ENCODE measurements at places on chromosomes 4 and X.
A peak's percentile ranks its signal among the peaks of the same experiment; 100 is the strongest.

GRCh38 chr4:127174616-127175015, 458.1 kb upstream of the INTU start:
- no peak overlapping the region for H3K27ac ChIP-seq
- H3K36me3 ChIP-seq, result no peaks in the 10 kb centered on the region

DNA sequence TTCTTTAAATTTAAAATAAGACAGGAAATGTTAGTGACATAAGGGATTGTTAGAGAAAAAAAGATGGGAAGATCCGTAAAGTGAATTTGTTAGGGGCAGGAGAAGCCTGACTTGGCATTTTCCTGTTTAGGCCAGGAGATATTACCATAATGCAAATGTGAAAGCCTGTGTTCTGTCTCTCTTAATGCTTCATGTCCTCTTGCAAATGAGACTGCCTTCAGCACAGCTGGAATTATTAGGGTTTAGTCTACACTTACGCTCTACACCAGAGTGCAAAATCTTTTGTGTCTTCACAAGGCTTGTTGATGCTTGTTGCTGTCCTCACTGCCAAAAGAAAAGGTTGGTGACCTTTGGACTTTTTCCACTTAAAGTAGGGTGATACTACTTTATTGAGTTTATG, 56.8 kb downstream of the JADE1 start:
- H3K4me3 ChIP-seq, result no peak overlapping the region
- DNase-seq, result no peak
- no peaks in the 10 kb centered on the region for H3K27me3 ChIP-seq
- no peak overlapping the region for H3K27ac ChIP-seq
- H3K36me3 ChIP-seq, result peaks cover 13% of the 10 kb centered on the region
- peaks cover 19% of the 10 kb centered on the region for H3K4me1 ChIP-seq

- no peak overlapping the region for H3K27ac ChIP-seq
- H3K4me3 ChIP-seq, result no peak overlapping the region
- H3K4me1 ChIP-seq, result no peaks in the 10 kb centered on the region
Measured at GRCh38 chrX:15438332-15438731, 54.1 kb upstream of the VEGFD start.

DNA sequence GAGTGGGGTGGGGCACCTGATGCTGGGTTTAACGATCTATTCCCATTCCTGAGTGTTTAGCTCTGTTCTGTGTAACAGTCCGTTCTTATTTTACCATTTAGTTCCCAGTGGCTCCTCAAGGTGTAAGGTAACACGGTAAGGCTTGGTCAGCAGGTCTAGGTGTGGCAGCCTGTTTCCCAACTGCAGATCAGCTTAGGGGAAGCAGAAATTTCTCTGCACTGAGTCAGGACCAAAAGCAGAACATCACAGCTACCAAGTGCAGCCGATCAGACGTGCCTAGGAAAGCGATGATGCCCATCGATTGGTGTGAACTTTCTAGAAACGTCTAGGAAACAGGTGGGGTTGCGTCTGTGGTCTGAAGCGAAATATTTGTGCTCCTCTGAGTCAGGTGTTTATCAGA, 240.1 kb downstream of the STIM2 start:
- no peak overlapping the region for H3K4me3 ChIP-seq
- no peak for DNase-seq
- peaks cover 5% of the 10 kb centered on the region for H3K27me3 ChIP-seq
- H3K36me3 ChIP-seq, result no peaks in the 10 kb centered on the region

GRCh38 chr4:4424499-4425115, 37.7 kb downstream of the NSG1 start:
- H3K4me3 ChIP-seq, result no peak overlapping the region
- no peak overlapping the region for H3K27ac ChIP-seq
- DNase-seq, result no peak
- peaks cover 27% of the 10 kb centered on the region for H3K36me3 ChIP-seq
- H3K27me3 ChIP-seq, result peaks cover 4% of the 10 kb centered on the region

DNA sequence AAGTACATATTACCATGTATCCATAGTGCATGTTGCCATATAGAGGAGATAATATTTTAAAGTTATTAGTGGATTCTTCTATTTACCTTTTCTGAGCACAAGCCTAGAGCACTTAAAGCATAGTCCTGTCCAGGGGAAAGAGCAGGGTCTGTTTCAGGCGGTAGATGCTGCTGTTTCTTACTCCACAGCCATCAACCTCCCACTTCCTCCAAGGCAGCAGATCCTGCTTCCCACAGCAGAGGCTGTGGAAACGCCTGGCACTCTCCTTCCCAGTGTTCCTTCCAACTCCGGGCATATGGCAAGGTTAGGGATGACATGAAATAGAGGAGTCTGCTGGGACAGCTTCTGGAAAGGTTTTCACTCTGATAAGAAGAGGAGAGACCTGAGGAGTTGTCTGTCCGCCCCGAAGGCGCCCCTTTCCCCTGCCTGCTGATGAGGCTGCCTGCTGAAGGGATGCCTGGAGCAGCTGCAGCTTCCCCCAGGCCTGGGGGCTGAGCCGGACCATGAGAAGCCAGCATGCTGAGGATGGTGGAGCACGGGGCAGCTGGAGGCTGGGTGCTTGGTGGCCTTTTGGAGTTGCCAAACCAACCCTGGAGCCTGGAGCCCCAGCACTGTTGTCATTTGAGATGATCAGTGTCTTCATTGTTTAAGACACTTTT, 43.9 kb upstream of the SLC25A4 start:
- H3K4me1 ChIP-seq, result no peaks in the 10 kb centered on the region
- H3K36me3 ChIP-seq, result no peaks in the 10 kb centered on the region
- H3K27ac ChIP-seq, result no peak overlapping the region
- peaks cover 4% of the 10 kb centered on the region for H3K27me3 ChIP-seq
- no peak overlapping the region for H3K4me3 ChIP-seq
- DNase-seq, result no peak

GRCh38 chrX:78092296-78092695, 11.8 kb upstream of the PGK1 start:
- peaks cover 4% of the 10 kb centered on the region for H3K4me1 ChIP-seq
- peak; percentile 40 for DNase-seq
- no peak overlapping the region for H3K4me3 ChIP-seq
- H3K27ac ChIP-seq, result no peak overlapping the region

GRCh38 chrX:14095702-14096101, 66.0 kb upstream of the GEMIN8 start:
- H3K4me3 ChIP-seq, result no peak overlapping the region
- H3K4me1 ChIP-seq, result no peaks in the 10 kb centered on the region
- H3K27me3 ChIP-seq, result no peaks in the 10 kb centered on the region
- H3K27ac ChIP-seq, result no peak overlapping the region

GRCh38 chr4:132101526-132101925, 1047.6 kb upstream of the PCDH10 start:
- no peaks in the 10 kb centered on the region for H3K4me1 ChIP-seq
- H3K4me3 ChIP-seq, result no peak overlapping the region
- no peak overlapping the region for H3K27ac ChIP-seq
- no peaks in the 10 kb centered on the region for H3K36me3 ChIP-seq
- DNase-seq, result no peak

- no peak overlapping the region for H3K4me3 ChIP-seq
- DNase-seq, result no peak
- no peaks in the 10 kb centered on the region for H3K27me3 ChIP-seq
- no peaks in the 10 kb centered on the region for H3K4me1 ChIP-seq
- no peak overlapping the region for H3K27ac ChIP-seq
- peaks cover 4% of the 10 kb centered on the region for H3K36me3 ChIP-seq
Measured at GRCh38 chr4:61933527-61933926, 733.4 kb downstream of the ADGRL3 start.

DNA sequence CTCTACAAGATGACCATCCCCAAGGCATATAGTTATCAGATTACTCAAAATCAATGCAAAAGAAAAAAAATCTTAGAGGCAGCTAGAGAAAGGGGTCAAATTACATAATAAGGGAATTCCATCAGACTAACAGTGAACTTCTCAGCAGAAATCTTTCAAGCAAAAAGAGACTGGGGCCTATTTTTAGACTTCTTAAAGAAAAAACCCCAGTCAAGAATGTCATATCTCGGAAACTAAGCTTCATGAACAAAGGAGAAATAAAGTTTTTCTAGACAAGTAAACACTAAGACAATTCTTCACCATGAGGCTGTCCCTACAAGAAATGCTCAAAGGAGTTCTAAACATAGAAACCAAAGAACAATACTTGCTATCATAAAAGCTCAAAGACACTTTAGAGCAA, 51.7 kb downstream of the RAB28 start:
- DNase-seq, result no peak
- H3K36me3 ChIP-seq, result no peaks in the 10 kb centered on the region
- H3K27me3 ChIP-seq, result peaks cover 4% of the 10 kb centered on the region
- peaks cover 40% of the 10 kb centered on the region for H3K4me1 ChIP-seq

- no peak overlapping the region for H3K4me3 ChIP-seq
- DNase-seq, result no peak
- H3K4me1 ChIP-seq, result no peaks in the 10 kb centered on the region
Measured at GRCh38 chrX:148161701-148162100, 180.6 kb downstream of the FMR1NB start.

GRCh38 chr4:188550296-188550695, 411.1 kb downstream of the TRIML1 start:
- H3K27me3 ChIP-seq, result no peaks in the 10 kb centered on the region
- H3K27ac ChIP-seq, result no peak overlapping the region
- no peak overlapping the region for H3K4me3 ChIP-seq
- no peaks in the 10 kb centered on the region for H3K4me1 ChIP-seq
- no peak for DNase-seq
- H3K36me3 ChIP-seq, result no peaks in the 10 kb centered on the region

GRCh38 chr4:26431461-26432180, 58.7 kb downstream of the CCKAR start:
- peaks cover 3% of the 10 kb centered on the region for H3K36me3 ChIP-seq
- no peak overlapping the region for H3K27ac ChIP-seq
- no peaks in the 10 kb centered on the region for H3K27me3 ChIP-seq
- no peak overlapping the region for H3K4me3 ChIP-seq

- no peaks in the 10 kb centered on the region for H3K27me3 ChIP-seq
- no peak for DNase-seq
- H3K27ac ChIP-seq, result no peak overlapping the region
Measured at GRCh38 chr4:24067367-24068193, 177.7 kb upstream of the PPARGC1A start.

DNA sequence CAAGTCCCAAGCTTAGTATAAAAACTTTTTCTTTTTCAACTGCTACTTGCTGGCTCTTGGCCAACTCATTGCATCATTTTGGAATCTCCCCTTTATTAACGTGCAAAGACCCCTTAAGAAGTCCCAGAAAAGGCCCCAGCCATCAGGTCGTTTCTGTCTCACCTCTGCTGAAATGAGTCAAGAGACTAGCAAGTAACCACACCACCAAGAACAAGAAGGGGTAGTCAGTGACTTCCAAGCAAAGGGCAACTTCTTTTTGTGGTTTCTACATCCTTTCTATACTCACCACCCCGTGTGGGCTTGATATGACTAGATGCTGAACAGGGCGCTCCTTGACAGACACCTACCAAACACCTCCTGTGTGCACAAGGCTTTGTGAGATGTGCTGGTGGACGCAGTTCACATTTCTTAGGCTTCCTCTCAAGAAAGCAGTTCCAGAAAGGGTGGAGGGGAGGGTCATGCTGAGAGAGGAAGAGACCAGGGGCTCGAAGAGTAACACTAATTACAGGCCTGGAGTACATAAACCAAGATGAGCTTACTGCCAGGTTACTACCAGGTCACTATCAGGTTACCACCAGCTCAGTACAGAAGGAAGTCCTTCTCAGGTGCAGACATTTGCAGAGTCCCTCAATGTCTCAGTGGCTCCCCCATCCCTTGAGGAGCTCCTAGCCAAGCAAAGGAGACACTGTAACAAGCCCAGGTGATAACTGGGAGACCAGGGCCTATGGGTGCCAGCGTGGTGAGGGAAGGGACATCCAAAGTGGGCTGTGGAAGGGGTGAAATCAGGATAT, 19.3 kb downstream of the JAKMIP1 start:
- peaks cover 4% of the 10 kb centered on the region for H3K36me3 ChIP-seq
- H3K4me3 ChIP-seq, result no peak overlapping the region
- DNase-seq, result no peak
- H3K4me1 ChIP-seq, result no peaks in the 10 kb centered on the region

DNA sequence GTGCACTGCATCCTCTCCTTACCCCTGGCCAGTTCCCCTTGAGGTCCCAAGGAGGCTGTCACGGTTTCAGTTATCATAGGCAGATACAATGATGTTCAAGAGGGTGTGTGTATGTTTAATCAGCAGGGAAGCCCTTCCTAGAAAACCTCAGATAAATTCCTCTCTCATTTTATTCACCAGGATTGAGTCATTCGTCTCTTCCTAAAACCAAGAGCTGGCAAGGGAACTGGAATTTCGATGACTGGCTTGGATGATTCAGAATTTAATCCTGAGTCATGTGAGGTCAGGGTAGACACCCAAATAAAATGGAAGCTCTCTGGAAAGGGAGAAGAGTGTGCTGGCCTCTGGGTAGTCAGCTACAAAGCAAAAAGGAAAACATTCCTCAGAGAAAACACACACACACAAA, 106.2 kb upstream of the RAPGEF2 start:
- H3K36me3 ChIP-seq, result no peaks in the 10 kb centered on the region
- H3K27ac ChIP-seq, result no peak overlapping the region
- no peaks in the 10 kb centered on the region for H3K4me1 ChIP-seq
- no peak overlapping the region for H3K4me3 ChIP-seq

- no peak overlapping the region for H3K27ac ChIP-seq
- no peaks in the 10 kb centered on the region for H3K36me3 ChIP-seq
- H3K4me3 ChIP-seq, result no peak overlapping the region
- DNase-seq, result no peak
- peaks cover 3% of the 10 kb centered on the region for H3K4me1 ChIP-seq
- no peaks in the 10 kb centered on the region for H3K27me3 ChIP-seq
Measured at GRCh38 chr4:66694739-66695138, 850.6 kb downstream of the CENPC start.
